ENCODE measurements at places on chromosomes 1 and 21. TPM values are rescaled to one million over a fixed set of nuclear protein-coding genes. Genes with fewer than 3 reads are reported as not detected.
A peak's percentile ranks its signal among the peaks of the same experiment; 100 is the strongest.

- DNase-seq = no peak
These were observed 61.6 kb upstream of the PPM1J start for GRCh38 chr1:112776688-112777087.

DNA sequence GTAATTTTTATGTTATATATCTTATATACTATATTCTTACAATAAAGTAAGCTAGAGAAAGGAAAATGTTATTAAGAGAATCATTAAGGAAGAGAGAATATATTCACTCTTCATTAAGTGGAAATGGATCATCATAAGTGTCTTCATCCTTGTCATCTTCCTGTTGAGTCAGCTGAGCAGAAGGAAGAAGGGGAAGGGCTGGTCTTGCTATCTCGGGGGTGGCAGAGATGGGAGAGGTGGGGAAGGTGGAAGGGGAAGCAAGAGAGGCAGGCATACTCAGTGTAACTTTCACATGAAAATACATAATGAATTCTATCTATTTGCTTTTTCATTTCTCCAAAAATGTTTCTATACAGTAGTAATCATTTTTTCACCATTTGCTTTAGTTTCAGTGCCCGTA, 5.1 kb downstream of the DNASE2B start:
- no peak for DNase-seq

GRCh38 chr1:20373286-20373685, 82.6 kb downstream of the VWA5B1 start:
- DNase-seq = no peak

Gene SH2D1B
- 0.11 TPM for total RNA-seq

Gene SPRR2G
- total RNA-seq = not detected

DNA sequence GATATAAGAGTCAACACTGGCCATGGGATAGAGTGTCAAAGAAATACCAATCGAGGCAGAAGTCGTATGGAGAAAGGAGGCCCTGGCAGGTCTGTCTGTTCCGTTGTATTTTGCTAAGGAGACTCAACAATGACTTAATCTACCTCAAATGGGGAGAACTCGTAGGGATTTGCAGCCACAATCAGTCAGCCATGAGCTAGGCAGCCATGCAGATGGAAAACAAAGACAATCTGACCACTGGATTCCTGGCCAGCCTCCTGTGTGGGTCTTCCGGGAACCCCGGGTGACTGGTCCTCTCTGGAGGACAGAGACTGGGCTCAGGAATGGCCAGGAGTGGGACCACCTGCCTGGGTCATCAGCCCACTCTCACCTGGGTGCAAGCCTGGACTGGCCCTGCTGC, 167.8 kb downstream of the ETS2 start:
- DNase-seq = no peak

DNA sequence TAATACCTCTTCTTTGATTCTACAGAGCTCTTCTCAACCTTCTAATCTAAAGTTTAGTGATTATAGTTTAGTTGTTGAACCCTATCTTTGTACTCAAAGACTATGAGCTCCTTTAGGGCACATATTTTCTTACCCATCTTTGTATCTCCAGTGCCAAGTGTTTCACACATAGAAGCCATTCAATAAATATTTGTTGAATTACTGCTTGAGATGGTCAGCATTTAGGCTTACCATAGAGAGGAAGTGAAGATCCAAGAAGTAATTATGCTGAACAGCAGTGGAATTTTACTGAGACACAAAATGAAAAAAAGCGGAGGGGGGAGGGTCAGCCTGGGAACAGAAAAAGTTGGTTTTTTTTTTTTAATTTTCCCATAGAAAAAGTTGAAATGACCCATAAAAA, 21.9 kb downstream of the PIK3R3 start:
- DNase-seq = no peak

Gene PLA2G5
- total RNA-seq = 51.4 TPM

Gene LCE3A
- not detected for total RNA-seq

DNA sequence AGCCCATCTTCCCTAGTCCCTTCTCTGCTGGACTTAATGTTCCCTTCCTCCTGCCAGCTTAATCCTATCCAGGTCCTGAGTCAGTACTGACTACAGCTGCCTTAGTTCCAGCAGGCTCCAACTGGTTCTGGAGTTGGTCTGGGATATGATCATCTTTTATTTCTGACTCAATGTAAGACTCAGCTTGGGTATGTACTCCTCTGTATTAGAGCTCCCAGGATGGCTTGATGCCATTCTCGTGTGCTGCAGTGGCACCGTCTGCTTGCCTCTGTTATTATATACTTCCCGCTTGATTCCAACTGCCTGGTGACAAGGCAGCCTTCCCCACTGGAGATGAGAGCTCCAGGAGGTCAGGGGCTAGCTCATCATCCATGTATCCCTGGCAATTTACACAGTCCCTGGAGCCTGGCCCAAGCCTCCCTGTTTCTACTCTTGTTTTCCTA, 164.4 kb upstream of the DPT start:
- DNase-seq = peak; percentile 25

GRCh38 chr1:93659822-93660503, 21.7 kb downstream of the BCAR3 start:
- DNase-seq = peak; percentile 53

DNA sequence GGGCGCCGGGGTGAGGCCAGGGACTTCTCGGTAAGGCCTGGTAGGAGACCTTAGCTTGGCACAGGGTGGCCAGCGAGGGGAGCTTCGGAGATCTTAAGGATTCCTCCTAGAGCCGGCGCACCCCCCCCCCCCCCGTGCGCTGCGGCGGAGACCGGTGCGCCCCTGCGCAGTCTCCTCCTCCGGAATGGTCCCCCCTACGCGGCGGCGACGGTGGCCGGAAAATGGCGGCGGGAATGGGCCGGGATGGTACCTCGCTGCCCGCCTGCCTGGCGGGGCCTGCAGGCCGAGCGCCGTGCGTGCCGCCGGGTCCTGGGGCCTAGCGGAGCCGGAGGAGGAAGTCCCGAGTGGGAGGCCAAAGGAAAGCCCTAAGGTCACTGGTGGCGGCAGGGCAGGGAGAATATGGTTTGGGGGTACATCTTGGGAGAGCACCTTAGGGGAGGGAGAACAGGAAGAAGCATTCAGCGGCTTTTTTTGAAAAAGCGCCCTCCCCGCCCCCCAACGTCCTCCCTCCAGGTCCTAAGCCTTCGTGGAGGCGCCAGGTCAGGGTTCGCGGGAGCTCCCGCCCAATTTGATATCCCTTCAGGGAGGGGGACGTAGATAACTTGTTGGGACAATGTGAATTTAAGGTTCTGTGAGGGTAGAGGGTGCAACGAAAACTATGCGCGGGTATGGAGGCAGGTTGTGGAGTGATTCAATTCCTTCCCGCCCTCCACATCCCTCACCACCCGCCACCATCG, 429 bp downstream of the SRRM1 start:
- no peak for DNase-seq

DNA sequence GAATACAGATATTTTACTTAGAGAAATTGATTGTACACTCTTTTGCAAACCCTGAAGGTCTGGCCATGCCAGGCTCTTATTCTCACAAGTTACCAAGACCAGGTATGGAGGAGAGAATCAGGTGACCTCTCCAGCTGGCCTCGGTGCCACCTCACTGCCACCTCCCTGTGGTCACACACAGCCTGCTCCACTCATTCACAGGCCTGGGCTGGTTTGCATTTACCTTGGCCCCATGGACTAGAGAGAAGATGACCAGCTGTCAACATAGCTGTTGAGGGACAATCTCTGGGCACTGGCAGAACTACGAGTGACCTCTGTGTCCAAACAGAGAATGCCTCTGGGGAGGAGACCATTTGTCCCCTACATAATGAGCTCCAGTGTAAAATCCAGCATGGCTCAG, 291.2 kb upstream of the RUNX1 start:
- no peak for DNase-seq

DNA sequence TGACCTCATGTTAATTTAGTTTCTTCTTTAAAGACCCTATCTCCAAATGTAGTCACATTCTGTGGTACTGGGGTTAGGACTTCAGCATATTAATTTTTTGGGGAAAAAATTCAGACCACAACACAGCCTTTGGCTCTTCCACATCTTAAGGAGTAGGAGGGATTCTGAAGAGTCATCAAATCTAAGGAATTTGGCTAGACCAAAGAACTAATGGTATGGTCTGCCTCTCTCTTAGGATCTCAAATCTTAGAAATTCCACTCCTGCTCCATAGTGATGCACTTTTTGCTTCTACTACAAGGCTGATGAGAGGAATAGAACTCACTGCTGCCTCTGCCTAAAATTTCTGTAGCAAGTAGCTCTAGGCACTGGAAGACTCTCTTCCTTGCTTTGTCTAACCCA, 80.5 kb downstream of the NGF start:
- DNase-seq = no peak

Gene ADORA1
- 16.4 TPM for total RNA-seq

DNA sequence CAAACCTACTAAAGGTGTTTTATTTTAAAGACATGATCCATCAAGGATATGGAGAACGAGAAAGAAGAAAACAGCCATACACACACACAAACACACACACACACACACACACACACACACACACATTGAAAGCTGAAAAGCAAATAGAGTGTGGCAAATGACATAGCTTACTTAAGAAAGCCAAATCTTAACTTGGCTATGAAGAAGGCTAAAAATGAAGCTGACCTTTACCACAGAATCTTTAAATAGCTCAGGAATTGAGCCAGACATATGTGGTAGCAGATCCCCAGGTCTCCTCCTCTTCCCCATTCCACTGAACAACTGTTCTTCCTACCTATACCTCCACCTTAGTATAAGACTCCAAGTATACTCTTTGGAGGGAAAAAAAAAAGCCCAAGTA, 185.6 kb downstream of the CLEC20A start:
- DNase-seq = no peak

Gene LDLRAD1
- total RNA-seq = not detected

Gene RHD
- not detected for total RNA-seq

Gene RNU1-4
- total RNA-seq = 6,072 TPM

- no peak for DNase-seq
These were observed 16.2 kb downstream of the IFI44 start for GRCh38 chr1:78665809-78666208.

DNA sequence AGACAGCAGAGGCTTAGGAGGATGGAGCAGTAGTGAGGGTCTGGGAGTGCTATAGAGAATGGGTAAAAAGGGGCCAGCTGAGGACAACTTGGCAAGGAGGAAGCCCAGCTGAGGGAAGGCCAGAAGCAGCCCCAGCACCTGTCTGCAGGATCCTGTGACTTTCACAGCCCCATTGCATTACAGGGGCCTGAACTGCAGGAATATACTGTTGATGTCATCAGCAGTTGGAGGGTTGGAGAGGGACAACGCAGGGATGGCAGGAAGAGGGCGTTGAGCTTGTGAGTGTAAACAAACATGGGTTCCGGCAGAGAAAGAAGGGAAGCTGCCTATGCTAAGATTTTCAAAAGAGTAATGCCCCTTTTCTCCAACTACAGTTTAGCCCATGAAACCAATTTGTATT, 628.5 kb downstream of the SMYD3 start:
- DNase-seq = no peak

DNA sequence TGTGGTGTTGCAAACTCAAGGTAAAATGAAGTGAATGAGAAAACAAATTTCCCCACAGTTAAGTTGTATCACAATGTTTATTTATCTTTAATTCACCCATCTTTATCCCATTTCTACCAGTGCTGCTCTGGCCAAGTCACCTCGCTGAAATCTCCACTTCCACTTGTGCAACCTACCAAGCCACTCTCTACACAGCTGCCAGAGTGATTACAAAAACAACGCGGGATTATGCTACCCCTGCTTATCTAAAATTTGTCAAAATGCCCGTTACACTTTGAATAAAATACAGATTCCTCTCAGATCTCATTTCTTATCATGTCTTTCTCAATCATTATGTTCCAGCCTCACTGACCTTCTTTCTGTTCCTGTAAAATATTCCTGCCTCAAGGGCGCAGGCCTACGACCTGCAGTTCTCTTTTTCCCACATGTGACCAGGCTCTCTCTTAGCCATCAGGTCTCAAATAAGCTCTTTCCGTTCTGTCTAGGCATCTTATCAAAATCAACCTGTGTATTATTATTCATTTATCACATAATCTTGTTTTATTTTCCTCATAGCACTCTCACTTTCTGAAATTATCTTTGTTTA, 95.6 kb downstream of the NTMT2 start:
- DNase-seq = no peak

DNA sequence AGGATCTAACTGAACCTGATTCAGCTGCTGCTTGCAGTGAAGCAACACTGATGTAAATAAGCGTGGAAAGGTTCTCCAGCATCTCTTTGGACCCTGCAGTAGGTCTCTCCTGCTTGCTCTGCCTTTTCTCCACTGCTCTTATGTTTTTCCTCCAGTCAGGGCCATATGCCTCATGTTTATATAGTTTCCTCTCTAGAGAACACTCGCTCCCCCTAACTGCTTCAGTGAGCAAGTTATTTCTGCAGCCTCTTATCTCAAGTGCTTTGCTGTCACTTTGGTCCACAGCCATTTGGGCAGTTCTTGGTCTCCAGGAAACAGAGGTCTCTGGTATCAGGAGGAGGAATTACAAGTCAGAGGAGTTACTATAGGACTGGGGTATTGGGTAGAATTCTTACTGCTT, 5.3 kb downstream of the PRUNE1 start:
- no peak for DNase-seq

DNA sequence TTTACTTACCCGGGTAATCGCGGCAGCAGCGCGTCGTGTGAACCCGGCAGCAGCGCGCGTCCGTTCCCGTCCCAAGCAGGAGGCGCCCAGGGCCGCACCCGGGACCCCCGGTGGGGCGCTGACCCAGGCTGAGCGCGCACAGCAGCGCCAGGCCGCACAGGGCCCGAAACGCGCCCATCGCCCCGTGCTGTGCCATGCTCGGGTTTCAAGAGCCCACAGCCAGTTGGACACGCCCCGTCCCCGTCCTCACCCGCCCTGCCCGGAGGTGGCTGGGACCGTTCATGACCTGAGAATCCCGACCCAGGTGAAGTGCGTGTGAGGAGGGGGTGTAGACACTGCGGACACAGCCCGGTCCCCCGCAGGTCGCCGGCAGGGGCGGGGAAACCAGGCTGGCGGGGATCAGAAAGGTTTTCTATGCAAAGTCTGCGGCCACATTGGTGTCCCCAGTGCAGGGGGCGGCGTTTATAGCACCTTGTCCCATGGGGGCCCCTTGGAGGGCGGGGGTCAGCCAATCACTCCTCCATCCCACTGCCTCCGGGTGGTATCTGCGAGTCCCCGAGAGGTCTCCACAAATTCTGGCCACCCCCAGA, at the start of gene TNFRSF18:
Gene TNFRSF18 (minus strand): TSS at position 217 of the 590 bp plus-strand sequence. CDS start 21 bp downstream, at position 196.
- peak; percentile 9 for DNase-seq
